ENCODE measurements at places on chromosomes 16 and 17. TPM values are rescaled to one million over a fixed set of nuclear protein-coding genes. Genes with fewer than 3 reads are reported as not detected.

- H3K36me3 ChIP-seq = no peaks in the 10 kb centered on the region
- H3K4me3 ChIP-seq = no peak overlapping the region
- H3K27me3 ChIP-seq = no peaks in the 10 kb centered on the region
- H3K4me1 ChIP-seq = peaks cover 17% of the 10 kb centered on the region
Observed at GRCh38 chr17:17022011-17022410, 20.2 kb upstream of the MPRIP start.

- H3K27ac ChIP-seq = no peak overlapping the region
- peaks cover 25% of the 10 kb centered on the region for H3K4me1 ChIP-seq
- H3K27me3 ChIP-seq = no peaks in the 10 kb centered on the region
Observed at GRCh38 chr16:11213373-11213772, 42.6 kb downstream of the SOCS1 start.

GRCh38 chr17:4648741-4649140 lies 7.3 kb upstream of the ALOX15 start:
- H3K4me1 ChIP-seq = no peaks in the 10 kb centered on the region
- DNase-seq = no peak
- no peaks in the 10 kb centered on the region for H3K36me3 ChIP-seq
- H3K27me3 ChIP-seq = peaks cover 3% of the 10 kb centered on the region
- no peak overlapping the region for H3K27ac ChIP-seq
- no peak overlapping the region for H3K4me3 ChIP-seq

DNA sequence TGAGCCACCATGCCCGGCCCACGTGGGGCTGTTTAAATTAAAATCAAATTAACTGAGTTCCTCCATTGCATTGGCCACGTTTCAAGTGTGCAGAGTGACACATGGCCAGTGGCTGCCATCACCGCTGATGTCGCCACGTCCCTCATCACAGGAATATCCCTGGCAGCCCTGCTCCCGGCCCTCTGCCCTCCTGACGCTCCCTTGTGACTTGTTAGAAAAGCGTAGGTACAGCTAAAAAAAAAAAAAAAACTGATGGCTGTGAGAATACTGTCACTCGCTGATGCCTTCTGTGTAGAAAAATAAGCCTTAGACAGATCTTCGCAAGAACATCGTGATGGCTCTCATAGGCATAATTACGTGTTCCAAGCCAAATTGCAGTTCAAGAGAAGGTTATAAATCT lies 21.7 kb downstream of the CARHSP1 start:
- H3K36me3 ChIP-seq = peaks cover 17% of the 10 kb centered on the region
- H3K27me3 ChIP-seq = no peaks in the 10 kb centered on the region
- H3K27ac ChIP-seq = no peak overlapping the region
- no peak overlapping the region for H3K4me3 ChIP-seq
- DNase-seq = no peak
- H3K4me1 ChIP-seq = peaks cover 31% of the 10 kb centered on the region

DNA sequence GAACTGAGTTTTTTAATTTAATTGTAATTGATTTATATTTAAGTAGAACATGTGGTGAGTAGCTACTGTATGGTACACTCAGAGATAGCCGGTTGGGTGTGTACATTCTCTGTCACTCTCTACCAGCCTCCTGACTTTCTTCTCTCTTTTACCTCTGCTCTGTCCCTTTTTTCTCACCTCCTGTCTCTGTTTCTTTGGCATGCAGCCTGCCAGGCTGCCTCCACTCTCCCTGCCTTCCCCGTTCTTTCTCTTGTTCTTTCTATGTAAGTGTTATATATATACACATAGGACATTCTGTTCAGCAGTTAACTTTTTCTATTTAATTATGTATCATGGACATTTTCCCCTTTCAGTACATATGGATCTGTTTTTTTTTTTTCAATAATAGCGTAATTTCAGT lies 50.8 kb downstream of the MRTFB start:
- no peaks in the 10 kb centered on the region for H3K4me1 ChIP-seq
- no peaks in the 10 kb centered on the region for H3K27me3 ChIP-seq
- H3K27ac ChIP-seq = no peak overlapping the region
- H3K4me3 ChIP-seq = no peak overlapping the region
- H3K36me3 ChIP-seq = no peaks in the 10 kb centered on the region

- no peak overlapping the region for H3K4me3 ChIP-seq
- H3K27ac ChIP-seq = no peak overlapping the region
- no peaks in the 10 kb centered on the region for H3K4me1 ChIP-seq
- no peaks in the 10 kb centered on the region for H3K36me3 ChIP-seq
- H3K27me3 ChIP-seq = peaks cover 25% of the 10 kb centered on the region
Observed at GRCh38 chr17:48181653-48182052, 74.1 kb downstream of the SNX11 start.

DNA sequence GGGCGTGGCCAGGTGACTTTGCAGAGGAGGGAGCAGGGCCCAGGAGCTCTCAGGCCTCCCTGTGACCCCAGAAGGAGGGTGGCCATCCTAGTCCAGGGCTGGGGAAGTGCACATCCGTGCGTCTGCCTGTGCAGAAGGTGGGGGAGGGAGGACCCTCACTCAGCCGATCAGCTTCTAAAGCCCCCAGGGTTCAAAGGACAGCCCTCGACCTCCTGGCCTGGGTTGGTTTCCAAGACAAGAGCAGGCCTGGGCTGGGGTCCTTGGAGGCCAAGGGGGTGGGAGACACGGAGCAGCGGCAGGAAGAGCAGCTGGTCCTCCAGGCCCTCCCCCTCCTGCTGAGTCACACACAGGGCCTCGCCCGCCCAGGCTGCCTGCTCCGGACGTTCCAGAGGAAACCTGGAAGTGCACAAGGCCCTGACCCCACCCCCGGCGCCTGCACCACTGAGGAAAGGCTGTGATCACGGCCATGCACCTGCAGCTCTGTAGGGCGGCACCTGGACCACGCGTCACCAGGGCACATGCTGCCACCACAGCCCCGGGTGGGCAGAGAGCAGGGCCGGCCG lies 67.1 kb upstream of the ZNF469 start:
- no peak for DNase-seq
- no peaks in the 10 kb centered on the region for H3K36me3 ChIP-seq
- peaks cover 6% of the 10 kb centered on the region for H3K27me3 ChIP-seq
- peak overlapping the region; percentile 52 for H3K27ac ChIP-seq

- peaks cover 10% of the 10 kb centered on the region for H3K36me3 ChIP-seq
- H3K4me3 ChIP-seq = no peak overlapping the region
- H3K27me3 ChIP-seq = no peaks in the 10 kb centered on the region
- H3K27ac ChIP-seq = no peak overlapping the region
- DNase-seq = no peak
Observed at GRCh38 chr16:84607694-84608093, 10.2 kb downstream of the COTL1 start.

DNA sequence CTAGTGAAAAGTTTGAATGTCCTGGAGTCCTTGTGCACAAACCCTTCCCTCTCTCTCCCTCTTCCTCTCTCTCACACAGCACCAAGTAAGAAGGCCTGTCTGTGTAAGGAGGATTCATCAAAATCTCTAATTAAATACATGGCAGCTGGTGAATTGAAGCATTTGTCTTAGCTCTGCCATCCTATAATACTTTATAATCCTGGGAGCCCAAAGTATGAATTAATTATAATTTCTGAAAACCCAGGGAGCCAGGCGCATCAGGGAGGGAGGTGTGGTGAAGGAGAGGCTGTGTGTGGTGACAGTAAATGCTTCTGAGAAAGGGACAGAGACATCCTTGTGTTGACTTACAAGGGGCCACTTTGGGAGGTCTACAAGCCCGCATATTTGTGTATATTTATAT lies 691.4 kb upstream of the EEF2KMT start:
- DNase-seq = no peak
- H3K4me1 ChIP-seq = no peaks in the 10 kb centered on the region
- no peak overlapping the region for H3K27ac ChIP-seq
- H3K27me3 ChIP-seq = no peaks in the 10 kb centered on the region

- H3K27ac ChIP-seq = no peak overlapping the region
- H3K27me3 ChIP-seq = no peaks in the 10 kb centered on the region
- peak; percentile 25 for DNase-seq
- H3K4me1 ChIP-seq = peaks cover 7% of the 10 kb centered on the region
- no peaks in the 10 kb centered on the region for H3K36me3 ChIP-seq
Observed at GRCh38 chr16:58243528-58244004, 45.7 kb upstream of the CSNK2A2 start.

DNA sequence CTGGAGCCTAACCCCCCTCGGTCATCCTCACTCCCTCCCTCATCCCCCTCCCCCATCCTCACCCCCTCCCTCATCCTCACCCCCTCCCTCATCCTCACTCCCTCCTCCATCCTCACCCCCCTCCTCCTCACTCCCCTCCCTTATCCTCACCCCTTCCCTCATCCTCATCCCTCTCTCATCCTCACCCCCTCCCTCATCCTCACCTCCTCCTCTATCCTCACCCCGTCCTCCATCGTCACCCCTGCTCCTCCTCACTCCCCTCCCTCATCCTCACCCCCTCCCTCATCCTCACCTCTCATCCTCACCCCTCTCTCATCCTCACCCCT lies 571 bp downstream of the PRSS33 start:
- H3K36me3 ChIP-seq = no peaks in the 10 kb centered on the region
- no peaks in the 10 kb centered on the region for H3K4me1 ChIP-seq
- DNase-seq = no peak
- H3K27ac ChIP-seq = no peak overlapping the region
- H3K27me3 ChIP-seq = peaks cover 59% of the 10 kb centered on the region

- no peaks in the 10 kb centered on the region for H3K36me3 ChIP-seq
- DNase-seq = no peak
- no peak overlapping the region for H3K27ac ChIP-seq
- no peaks in the 10 kb centered on the region for H3K27me3 ChIP-seq
- H3K4me3 ChIP-seq = no peak overlapping the region
Observed at GRCh38 chr17:70521821-70522256, 352.5 kb downstream of the KCNJ2 start.

DNA sequence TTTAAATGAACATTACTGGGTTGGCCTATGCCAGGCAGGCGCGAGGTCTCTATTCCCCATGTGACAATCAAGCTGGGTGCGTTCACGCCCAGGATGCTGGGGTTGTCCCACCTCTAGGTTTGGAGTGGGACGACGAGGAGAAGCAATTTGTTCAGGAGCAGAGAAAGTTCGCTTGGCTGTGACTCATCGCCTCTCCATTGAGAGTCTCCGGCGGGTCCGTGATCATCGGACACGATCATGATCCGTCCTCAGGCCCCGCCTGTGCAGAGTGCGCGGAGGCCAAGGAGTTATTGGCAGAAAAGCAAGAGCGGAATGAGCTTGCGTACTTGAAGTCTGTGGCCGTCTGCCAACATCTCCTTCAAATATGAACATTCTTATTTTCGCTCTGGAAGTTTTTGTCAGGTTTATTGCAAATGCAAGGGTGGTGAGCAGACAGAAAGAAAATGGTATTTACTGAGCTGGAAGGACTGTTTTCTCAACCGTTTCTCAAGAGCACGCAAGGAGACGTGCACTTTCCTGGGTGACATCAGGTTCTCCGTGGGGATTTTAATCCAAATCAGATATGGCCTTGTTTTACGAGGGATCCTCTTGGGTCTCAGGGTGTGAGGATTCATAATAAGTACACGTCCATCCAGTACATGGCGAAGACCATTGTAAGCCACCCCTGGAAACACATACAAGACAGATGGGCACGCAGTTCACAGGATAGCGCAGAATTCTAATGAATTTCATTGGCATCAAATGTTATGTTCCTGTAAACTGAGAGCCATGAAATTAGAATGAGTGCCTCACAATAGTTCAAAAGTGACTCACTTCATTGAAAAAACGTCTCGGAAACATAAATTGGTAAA lies 70.1 kb upstream of the CREBBP start:
- no peak for DNase-seq
- peaks cover 25% of the 10 kb centered on the region for H3K4me1 ChIP-seq
- H3K36me3 ChIP-seq = no peaks in the 10 kb centered on the region

- no peak overlapping the region for H3K4me3 ChIP-seq
- peaks cover 11% of the 10 kb centered on the region for H3K36me3 ChIP-seq
- DNase-seq = no peak
- no peak overlapping the region for H3K27ac ChIP-seq
- no peaks in the 10 kb centered on the region for H3K27me3 ChIP-seq
Observed at GRCh38 chr17:37148156-37148555, 199.4 kb downstream of the AATF start.

DNA sequence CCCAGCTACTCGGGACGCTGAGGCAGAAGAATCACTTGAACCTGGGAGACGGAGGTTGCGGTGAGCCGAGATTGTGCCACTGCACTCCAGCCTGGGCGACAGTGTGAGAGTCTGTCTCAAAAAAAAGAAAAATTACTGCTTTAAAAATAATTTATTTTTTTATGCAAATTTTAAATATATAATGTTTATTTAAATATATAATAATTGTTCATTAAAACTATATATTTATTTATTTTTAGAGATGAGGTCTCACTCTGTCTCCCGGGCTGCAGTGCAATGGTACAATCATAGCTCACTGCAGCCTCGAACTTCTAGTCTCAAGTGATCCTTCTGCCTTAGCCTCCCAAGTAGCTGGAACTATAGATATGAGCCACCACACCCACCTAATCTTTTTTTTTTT lies 15.2 kb upstream of the DBNDD1 start:
- peaks cover 37% of the 10 kb centered on the region for H3K36me3 ChIP-seq
- DNase-seq = no peak
- H3K4me1 ChIP-seq = no peaks in the 10 kb centered on the region
- H3K27ac ChIP-seq = no peak overlapping the region
- no peak overlapping the region for H3K4me3 ChIP-seq
- no peaks in the 10 kb centered on the region for H3K27me3 ChIP-seq

DNA sequence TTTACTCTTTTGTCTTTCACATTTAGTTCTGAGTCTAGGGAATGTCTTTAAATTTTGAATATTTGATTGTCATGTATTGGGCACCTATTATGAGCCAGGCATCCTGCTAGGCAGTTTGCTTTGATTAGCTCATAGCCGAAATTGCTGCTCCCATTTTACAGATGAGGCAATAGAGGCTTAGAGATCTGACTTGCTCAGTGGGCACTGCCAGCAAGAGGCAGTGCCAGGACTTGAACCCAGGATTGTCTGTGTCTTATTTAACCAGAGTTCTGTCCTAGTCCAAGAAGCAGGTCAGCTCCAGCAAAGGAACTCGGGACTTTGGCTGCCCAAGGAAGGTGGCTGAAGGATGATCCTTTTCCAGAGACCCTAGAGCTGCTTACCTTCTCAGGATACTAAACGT lies 24.5 kb downstream of the BEAN1 start:
- H3K4me1 ChIP-seq = no peaks in the 10 kb centered on the region
- peaks cover 10% of the 10 kb centered on the region for H3K27me3 ChIP-seq
- DNase-seq = no peak
- H3K36me3 ChIP-seq = no peaks in the 10 kb centered on the region

STAC2 gene
- polyA plus RNA-seq = not detected

CLEC3A gene
- not detected for polyA plus RNA-seq

MRPL45 gene
- polyA plus RNA-seq = 47.4 TPM

ATP6V0A1 gene
- 41.9 TPM for polyA plus RNA-seq

SSTR5 gene
- not detected for polyA plus RNA-seq

CSH1 gene
- not detected for polyA plus RNA-seq

PRR15L gene
- 0.24 TPM for polyA plus RNA-seq
